AG20443 (cell line): ENCODE measurements at places on chromosomes 5 and 9.

- DNase-seq = no peak
Observed at GRCh38 chr5:146249801-146250200, 46.4 kb downstream of the RBM27 start.

- no peak for DNase-seq
Observed at GRCh38 chr9:134868751-134869553, 11.7 kb upstream of the FCN2 start.

- DNase-seq = peak; percentile 88
Observed at GRCh38 chr5:157548513-157549282, 26.9 kb downstream of the ADAM19 start.

- DNase-seq = no peak
Observed at GRCh38 chr5:23012842-23013241, 159.7 kb upstream of the CDH12 start.

- DNase-seq = no peak
Observed at GRCh38 chr5:135272311-135272805, 126.7 kb downstream of the MACROH2A1 start.

- DNase-seq = no peak
Observed at GRCh38 chr5:154059039-154059430, 20.3 kb downstream of the MFAP3 start.

DNA sequence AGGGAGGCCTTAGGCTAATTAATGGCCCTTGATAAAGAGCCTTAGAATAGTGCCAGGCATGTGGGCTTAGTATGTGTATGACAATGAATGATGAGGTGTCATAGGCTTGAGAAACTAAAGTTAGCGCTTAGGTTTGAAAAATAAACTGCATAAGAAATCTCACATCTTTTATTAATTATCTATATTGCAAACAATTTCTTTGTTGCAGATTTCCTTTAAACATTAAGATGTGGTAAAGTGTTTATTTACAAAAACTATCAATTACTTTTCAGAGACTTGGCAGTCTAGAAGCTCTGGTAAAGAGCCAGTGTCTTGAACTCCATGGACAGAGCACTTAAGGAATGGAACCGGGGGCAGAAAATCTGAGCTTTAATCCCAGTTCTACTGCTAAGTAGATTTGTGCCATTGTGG is 23.1 kb downstream of the MAP1B start:
- DNase-seq = no peak

DNA sequence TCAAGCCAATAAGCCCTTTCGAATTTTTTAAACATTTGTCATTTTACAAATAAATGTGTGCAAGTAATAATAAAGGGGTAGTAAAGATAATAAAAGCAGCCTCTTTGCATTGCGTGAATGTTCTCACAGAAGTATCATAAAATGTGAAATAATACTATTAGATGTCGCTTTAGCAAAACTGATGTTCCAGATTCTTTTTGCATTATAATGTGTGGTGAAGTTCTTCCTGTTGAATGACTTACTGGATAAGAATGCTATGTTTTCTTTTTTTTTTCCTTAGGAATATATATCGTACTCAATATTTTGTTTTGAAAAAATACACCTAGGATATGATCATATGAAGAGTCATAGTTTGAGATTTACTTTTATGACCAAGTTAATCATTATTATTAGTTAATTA is 85.2 kb upstream of the CDH12 start:
- no peak for DNase-seq

DNA sequence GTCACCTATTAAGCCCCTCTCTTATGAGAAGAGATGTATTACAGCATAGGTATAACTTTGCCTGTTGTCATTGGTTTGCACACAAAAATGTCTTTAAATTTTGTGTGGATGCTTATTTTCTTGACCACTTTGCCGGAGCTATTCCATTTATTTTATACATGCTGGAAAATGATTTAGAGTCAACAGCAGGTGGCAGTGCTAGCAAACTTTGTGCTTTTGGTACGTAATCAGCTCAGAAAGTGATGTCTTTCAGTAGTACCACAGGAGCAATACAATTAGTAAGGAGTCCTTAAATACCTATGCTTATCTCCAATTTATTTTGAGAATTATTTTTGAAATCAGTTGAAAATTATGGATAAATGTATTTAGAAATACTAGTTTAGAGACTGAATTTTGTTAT is 19.8 kb upstream of the NUDT12 start:
- peak; percentile 25 for DNase-seq

DNA sequence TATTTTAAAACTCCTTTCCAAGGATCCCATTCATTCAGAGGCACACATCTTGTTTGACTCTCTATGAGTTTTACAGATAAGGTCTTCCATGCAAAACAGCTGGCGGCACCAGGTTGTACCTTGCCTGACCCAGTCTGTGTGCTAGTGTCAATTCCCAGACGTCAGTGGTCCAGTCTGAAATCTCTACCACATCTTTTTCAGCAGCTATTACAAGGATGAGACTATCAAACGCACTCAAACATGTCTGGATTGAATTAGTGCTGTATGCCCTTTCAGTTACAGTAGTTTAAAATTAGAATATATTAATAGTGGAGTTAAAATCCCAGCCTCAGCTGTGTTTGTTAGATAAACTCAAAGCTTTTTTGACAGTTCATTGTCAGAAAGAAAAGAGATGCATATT is 11.7 kb downstream of the CDC14B start:
- DNase-seq = no peak

- no peak for DNase-seq
Observed at GRCh38 chr5:85868070-85868469, 749.7 kb upstream of the COX7C start.

DNA sequence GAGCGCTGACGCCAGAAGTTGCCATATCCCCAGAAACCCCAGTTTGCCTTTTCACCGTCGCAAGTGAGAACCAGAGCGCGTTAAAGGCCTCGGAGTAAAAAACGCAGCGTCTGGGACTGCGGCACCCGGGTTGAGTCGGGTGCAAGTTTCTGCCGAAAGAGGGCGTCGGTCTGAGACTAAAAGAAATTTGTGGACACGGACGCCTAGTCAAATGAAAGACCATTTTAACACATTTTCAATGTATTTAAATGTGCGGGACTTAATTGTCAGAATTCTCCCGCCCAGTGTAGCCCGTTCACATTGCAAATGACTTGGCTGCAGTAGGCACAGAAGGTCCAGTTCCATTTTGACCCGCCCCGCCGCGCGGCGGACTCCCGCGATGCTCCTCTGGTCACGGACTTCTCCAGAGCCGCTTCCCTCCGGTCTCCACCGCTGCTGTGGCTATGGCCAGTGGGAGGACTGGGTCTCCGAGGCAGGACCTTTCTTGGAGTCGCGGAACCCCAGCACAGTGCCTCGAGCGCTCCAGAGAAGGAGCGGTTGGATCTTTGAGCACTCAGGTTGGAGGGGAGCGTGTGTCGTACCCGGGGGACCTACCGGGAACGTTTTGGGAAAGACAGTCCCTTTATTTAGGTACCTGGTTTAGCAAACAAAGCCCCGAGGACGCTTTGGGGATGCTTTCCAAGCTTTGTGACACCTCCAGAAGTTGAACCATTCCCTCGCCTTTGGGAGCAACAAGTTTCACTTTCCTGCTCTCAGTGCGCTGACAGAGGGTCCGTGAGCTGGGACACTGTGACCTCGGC is 1.2 kb upstream of the NPR3 start:
- DNase-seq = peak; percentile 80

DNA sequence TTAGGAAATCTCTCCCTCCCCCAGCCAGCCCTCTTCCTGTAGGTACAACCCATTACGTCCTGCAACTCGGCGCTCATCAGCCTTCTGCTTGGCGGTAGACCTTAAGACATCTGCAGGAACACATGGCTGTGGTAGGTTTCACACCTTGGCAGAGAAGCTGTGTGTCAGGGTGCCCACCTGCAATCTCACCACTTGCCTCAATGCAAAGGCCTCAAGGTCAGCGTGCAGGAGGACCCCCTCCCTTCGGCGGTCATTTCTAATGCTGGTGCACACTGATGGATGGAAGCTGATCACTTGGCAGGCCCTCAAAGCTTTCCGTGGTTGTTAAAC is 67.3 kb downstream of the CRB2 start:
- no peak for DNase-seq

- no peak for DNase-seq
Observed at GRCh38 chr5:128927644-128928043, 37.6 kb upstream of the SLC27A6 start.

DNA sequence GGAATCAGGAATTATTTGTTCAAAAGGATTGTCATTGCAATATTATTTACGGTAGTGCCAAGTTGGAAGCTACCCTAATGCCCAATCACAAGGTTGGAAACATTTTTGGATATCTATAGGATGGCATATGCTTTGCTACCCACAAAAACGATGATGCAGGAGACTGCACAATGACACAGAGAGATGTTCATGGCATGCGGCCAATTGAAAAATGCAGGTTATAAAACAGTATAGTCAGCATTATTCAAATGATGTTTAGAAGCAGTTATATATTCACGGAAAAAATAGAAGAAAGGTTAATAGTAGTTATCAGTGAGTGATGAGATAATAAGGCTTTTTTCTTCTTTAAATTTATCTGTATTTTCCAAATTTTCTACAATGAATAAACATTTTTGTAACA is 5.9 kb upstream of the ACSL6 start:
- DNase-seq = no peak

- peak; percentile 75 for DNase-seq
Observed at GRCh38 chr9:88583901-88584596, 49.1 kb downstream of the NXNL2 start.

DNA sequence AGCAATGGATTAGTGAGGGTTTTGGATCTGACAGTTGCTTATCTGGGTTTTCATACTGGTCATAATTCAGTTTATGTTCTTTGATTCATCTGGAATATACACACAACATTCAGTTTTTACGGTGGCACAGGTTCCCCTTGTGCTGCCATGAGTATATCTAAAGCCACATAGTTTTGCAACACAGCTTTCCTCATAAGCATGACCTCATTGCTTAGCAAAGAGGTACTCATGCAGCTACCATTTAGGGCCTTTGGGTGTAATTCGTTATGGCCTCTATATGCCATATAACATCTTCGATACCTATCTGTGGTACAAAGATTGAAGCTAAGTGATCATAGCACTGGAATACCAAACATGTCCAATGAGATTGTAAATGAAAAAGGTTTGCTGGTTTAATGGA is 2.9 kb upstream of the RBM22 start:
- no peak for DNase-seq

- DNase-seq = no peak
Observed at GRCh38 chr5:139282197-139282557, 11.4 kb upstream of the MATR3 start.

DNA sequence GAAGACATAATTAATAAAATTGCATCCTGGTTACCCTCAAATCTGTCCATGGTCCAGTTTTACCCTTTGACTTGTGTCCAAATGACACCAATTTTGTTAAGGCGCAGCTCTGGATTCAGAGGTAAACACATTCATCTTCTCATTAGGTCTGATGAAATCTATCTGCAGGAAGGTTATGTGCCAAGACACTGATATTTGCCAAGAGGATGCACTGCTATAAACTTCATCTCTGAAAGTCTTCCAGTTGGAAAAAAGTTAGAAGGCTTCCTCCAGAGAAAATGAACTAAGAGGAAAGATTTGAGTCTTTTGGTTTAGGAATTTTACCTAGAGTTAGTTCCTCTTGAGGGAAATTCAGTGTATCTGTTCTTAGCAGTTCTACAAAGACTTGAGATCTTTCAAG is 717.8 kb downstream of the DTWD2 start:
- no peak for DNase-seq

GRCh38 chr5:60178101-60178500 is 284.6 kb upstream of the PDE4D start:
- DNase-seq = no peak

DNA sequence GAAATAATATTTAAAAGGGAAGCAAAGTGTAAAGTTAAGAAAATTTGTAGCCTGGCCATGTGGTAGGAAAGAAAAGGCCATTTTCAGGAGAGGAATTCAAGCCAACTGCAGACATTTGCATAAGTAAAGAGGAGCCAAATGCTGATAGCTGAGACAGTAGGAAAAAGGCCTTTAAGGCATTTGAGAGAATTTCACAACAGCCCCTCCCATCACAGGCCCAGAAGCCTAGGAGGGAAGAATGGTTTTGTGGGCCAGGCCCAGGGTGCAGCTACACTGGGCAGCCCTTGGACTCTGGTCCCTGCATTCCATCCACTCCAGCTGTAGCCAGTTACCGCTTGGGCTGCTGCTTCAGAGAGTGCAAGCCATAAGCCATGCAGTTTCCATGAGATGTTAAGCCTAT is 1556.8 kb downstream of the EFNA5 start:
- DNase-seq = no peak
